ENCODE measurements at places on chromosomes 11 and 22.

DNA sequence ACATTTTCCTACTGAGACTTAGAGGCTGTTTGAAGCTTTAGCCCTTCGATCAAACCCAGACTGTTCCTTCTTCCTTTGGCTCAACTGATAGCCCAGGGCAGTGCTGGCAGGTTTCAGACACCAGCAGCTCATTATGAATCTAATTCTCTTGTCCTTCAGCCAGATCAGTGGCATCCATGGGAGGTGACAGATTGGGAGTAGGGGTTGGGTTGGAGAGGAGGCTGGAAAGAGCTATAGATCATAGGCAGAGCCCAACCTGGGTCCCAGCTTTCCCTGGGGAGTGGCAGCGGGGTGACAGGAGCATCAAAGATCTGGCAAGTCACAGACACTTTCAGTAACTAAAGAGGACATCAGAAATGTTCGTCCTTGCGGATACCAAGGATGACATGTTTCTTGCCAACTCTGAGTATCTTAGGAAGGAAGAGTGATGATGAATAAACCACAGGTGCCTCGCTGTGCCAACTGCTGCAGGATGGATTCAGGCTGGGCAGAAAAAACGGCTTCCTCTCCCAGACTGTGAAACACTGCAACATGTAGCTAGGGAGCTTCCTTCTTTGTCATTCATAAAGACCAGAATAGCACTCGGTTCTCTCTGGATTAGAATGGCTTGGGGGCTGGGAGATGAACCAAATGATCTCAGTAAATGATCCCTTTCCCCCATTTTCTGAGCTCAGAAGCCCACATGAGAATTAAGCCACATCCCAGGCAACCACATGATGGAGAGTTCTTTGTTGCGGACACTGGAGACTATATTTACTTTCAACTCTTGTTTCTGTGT, 19.1 kb downstream of the ABCC8 start:
- DNase-seq = no peak

DNA sequence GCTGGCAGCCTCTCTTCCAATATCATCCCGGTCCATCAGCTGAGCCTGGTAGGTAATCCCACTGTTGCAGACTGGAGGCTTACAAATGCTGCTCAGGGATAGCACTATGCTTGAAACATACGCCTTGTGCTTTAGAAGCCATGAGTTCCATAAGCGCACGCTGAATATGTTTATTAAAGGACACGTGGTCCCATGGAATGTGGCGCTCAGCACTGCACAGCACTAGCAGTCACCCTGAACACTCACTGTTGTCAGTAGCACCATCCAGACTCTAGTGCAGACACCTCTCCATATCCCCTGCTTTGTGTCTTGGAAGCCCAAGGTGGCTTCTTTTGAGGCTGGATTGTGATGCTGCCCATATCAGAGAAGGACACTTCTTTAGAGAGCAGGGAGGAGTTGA, 120.9 kb downstream of the MAML2 start:
- no peak for DNase-seq

GRCh38 chr11:74057249-74058151, 48.6 kb upstream of the UCP3 start:
- no peak for DNase-seq

- DNase-seq = no peak
These were observed 394.5 kb downstream of the SHANK2 start for GRCh38 chr11:70857894-70858293.

GRCh38 chr22:22520020-22520656, at the start of gene ZNF280A:
Gene ZNF280A, minus strand, starts transcription at chr22:22520270. Its CDS starts 4,640 bp downstream, at chr22:22515630.
- DNase-seq = no peak
